ENCODE measurements at places on chromosomes 12 and 14.

GRCh38 chr12:68470664-68471328, 138.6 kb upstream of the MDM1 start:
- no peak for DNase-seq

DNA sequence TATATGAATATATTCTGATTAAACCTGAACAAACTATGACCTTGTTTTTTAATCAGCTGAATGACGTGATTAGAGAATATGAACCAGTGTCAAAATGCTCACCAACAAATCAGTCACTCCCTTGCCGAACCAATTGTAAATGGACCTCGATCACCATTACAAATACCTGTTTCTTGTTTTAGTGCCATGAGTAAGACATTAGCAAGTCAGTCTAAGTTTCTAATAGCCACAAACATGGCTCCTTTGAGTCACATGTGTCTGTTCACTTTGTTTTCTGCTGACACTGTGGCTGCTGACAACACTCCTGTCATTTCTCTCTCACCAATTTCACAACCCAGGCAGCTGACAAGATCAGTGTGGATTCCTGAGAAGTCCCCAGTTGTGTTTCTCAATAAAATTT, 286.2 kb upstream of the MDGA2 start:
- no peak for DNase-seq

- DNase-seq, result no peak
These were observed 1.1 kb downstream of the LGALS3 start for GRCh38 chr14:55130196-55130550.

GRCh38 chr12:22541496-22542155, 2.7 kb downstream of the C2CD5 start:
- no peak for DNase-seq

- DNase-seq, result no peak
These were observed 23.0 kb downstream of the MNAT1 start for GRCh38 chr14:60757567-60758002.

DNA sequence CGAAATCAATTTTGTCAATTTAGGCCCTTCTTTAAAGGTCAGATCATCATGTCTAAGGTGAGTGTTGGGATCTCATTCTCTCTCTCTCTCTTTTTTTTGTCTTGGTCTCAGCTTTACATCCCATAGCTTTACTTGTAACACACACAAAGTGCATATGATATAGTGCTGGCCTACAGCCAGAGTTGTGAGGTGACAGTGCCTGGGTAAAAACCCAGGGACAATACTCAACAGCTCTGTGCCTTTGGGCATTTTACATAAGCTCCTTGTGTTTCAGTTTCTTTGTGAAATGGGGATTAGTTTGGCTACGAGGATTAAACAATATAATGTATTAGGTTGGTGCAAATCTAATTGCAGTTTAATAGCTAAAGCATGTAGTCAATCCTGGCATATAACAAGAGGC, 40.2 kb downstream of the GRIP1 start:
- DNase-seq, result no peak

- no peak for DNase-seq
These were observed 131.9 kb downstream of the MDGA2 start for GRCh38 chr14:47543459-47543858.
